Esophagus muscularis mucosa (tissue), 4 donors: ENCODE measurements at places on chromosomes 4 and X. TPM values are rescaled to one million over a fixed set of nuclear protein-coding genes. Genes with fewer than 3 reads are reported as not detected.

Gene SLC9A7
- total RNA-seq, result 3.6 TPM

Gene VSIG4
- total RNA-seq, result 105 TPM

Gene LUZP4
- total RNA-seq, result not detected

Gene MAGEE1
- 1.7 TPM for total RNA-seq

Gene IRF2
- 32.3 TPM for total RNA-seq

Gene TMEM144
- 1.3 TPM for total RNA-seq

Gene SHOX
- not detected for total RNA-seq
